Activated naive CD8-positive, alpha-beta T cell treated with anti-CD3 and anti-CD28 coated beads, Interleukin-2, amount 10 ng/mL, durations not matched to agents 7 days and 5 days (primary cell): ENCODE measurements at places on chromosomes 5 and 9.

- no peak for DNase-seq
Measured at GRCh38 chr5:144731786-144732185, 561.1 kb downstream of the KCTD16 start.

GRCh38 chr5:39426746-39427105 lies 1.9 kb upstream of the DAB2 start:
- no peak for DNase-seq

- DNase-seq = no peak
Measured at GRCh38 chr5:90446961-90447360, 27.6 kb downstream of the MBLAC2 start.

DNA sequence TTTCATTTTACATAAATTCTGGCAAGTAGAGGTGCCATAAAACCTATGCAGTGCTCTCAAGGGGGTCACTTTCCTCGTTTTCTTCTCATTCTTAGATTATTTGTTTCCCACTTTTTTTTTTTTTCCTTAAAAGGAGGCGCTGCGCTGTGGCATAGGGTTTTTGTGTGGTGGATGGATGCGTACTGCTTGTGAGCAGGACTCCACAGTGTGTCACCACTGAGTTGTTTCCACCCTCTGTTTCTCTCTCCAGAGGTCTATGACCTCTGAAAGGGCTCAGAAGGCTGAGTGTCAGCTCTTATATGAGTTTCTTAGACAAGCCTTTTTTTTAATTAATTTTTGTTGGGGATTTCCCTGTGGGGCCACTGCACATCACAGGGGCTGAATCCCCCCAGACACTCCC lies 13.6 kb upstream of the CLTB start:
- DNase-seq = no peak

DNA sequence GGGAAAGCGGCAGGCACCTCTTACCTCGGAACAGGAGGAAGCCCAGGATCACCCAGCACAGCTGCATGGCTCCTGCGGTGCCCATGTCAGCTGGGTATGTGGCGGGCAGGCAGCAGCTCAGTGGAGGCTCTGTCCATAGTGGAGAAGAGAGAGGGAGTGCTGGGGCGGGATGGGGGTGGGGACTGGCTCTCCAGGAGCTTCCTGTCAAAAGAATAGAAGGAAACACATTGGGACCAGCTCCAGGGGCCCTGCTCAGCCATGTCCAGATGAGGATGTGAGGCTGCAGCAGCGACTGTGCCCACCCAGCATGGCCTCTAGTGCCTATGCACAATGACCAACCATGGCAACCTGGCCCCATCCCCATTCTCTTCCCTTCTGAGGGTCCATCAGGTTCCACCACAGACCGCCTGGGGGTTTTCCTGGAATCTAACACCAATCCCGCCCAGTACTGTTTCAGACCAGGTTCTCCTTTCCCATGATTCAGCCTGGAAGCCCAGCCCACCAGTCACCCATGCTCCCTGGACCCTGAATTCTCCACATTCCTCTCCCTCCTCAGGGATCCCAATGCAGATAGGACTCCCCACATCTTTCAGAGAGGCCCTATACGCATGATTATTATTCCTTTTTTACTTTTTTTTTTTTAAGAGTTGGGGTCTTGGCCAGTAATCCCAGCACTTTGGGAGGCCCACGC lies at the start of gene ECSCR:
TSS of gene ECSCR (minus strand) at position 158 of the 691 bp plus-strand sequence. CDS start at position 85, 73 bp downstream.
- DNase-seq = no peak

- no peak for DNase-seq
Measured at GRCh38 chr9:133463864-133464615, 4.3 kb downstream of the CACFD1 start.

GRCh38 chr5:77282337-77283027 lies 72.0 kb downstream of the PDE8B start:
- DNase-seq = no peak

GRCh38 chr5:69167493-69167855 lies 524 bp downstream of the CCNB1 start:
- no peak for DNase-seq

DNA sequence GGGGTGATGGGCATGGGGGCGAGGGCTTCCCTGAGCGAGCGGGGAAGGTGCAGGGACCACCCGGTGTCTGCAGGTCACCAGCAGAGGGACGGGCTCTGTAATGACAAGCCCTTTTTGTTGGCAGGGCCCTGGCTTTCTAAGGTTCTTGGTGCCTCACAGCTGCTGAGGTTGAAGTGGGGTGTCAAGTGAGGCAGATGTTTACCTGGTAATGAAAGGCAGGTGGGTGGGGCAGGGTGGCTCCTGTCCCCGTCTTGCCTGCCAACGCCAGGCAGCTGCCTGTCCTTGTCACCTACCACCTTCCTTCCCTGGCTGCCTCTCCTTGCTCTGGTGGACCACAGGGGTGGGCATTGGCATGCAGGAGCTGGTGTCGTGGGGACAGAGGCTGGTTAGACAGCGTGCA lies 41.0 kb upstream of the SEMA4D start:
- DNase-seq = no peak

DNA sequence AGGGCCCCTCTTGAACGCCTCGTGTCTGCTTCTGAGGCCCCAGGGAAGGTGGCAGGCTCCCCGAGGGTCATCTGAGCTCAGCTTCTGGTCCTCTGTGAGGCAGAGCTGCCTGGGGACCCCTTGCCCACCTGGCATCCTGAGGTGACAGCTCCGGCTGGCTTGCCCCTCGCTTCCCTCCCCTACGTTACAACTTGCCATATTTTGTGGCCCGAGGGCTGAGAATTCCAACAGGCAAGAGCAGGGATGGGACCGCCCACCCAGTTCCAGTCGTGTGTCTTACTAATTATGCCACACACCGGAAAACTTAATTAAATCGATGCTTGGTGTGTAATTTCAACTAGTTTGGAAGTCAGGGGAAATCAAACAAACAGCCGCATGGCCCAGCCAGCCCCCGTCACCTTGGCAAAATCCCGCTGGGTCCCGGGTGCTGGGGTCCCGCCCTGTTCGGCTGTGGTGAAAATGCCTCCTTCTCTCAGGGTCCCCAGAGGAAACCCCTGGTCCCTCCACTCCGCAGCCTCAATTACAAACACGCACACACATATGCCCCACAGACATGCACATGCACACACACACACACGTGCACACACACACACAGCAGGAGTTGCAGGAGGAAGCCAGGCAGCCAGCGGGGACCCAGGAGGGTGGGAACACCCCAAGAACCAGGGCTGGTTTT lies 221.0 kb upstream of the IER5L start:
- DNase-seq = no peak

GRCh38 chr9:93020771-93021670 lies 37.5 kb upstream of the SUSD3 start:
- DNase-seq = peak; percentile 61

DNA sequence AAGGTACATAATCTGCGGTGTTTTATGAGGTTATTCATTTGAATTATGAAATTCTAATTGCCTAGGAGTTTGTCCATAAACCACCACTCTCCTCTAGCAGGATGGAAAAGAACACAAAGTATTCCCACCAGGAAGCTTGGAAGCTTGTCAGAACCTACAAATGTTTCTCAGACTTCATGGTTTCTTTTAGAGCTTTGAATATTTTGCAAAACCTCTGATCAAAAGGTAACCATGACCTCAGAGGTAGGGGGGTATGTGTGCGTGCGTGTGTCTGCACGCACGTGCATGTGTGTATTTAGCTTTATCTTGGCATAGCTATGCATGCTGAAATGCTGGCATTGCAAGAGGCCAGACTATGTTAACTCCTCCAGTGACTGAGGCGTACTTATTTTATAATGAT lies 847.0 kb downstream of the TLE1 start:
- DNase-seq = no peak

DNA sequence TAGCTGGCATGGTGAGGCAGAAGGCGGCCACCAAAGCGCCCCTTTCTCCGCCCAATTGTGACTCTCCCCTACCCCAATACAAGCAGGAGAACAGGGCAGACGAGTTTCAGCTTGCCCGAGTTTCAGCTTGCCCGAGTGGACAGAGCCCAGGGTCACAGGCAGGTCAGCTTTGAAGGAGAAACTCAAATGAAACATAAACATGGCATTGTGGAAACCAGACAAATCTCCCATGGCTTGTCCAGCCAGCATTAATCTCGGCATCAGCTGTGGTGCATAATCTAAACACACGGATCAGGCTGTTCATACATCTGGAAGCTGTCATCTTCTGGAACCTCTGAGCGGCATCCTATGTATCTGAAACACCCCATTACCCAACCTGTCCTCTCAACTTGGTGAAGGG lies 16.9 kb downstream of the PTCH1 start:
- DNase-seq = no peak

GRCh38 chr5:35963381-35963843 lies 25.0 kb upstream of the CAPSL start:
- no peak for DNase-seq

GRCh38 chr9:108620767-108621166 lies 235.0 kb downstream of the ACTL7B start:
- no peak for DNase-seq

GRCh38 chr9:134224127-134224526 lies 59.8 kb upstream of the RNU6ATAC start:
- no peak for DNase-seq

DNA sequence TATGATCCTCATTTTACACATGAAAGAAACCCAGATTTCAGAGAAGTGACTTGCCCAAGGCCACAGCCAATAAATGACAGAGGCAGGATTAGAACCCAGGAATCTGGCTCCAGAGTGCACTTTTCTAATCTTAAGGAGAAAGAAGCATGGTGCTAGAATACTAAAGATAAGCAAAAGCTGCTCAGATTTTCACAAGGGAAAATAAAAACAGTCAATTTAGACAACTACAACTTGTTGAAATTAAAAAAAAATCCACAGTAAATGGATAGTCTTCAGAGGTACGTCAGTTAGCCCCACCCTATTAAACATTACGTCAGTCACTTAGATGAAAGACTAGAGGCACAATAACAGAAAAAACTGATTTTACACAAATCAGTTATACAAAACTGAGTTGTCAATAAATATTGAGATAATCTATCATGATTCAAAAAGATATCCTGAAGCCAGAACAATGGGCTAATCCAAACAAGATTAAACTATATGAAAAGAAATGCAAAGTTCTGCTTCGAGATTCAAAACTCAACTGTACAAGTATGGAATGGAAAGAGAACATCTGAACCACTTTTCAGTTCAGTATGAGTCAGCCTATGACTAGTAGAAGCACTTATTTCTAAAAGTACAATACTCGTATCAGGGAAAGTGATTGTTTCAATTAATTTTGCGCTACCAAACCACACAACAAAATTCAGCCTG lies 9.3 kb downstream of the TMEM245 start:
- DNase-seq = no peak

DNA sequence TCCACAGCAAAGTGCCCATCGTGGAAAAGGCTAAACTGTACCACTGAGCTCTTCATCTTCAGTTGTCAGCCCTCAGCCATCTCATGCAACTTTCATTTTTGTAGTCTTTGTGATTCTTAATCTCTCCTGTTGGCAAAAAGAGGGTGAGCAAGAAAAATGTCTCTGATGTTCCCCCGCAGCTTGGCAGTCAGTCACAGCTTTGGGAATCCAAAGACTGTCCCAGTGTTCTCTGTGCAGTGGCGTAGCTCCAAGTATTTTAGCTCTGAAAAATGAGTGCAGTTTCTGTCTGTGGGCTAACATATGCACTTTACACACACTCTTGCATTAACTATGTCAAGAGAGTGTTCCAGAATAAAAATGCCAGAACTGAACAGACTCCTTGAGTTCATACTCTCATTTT lies 372.2 kb downstream of the TMEM232 start:
- DNase-seq = no peak

DNA sequence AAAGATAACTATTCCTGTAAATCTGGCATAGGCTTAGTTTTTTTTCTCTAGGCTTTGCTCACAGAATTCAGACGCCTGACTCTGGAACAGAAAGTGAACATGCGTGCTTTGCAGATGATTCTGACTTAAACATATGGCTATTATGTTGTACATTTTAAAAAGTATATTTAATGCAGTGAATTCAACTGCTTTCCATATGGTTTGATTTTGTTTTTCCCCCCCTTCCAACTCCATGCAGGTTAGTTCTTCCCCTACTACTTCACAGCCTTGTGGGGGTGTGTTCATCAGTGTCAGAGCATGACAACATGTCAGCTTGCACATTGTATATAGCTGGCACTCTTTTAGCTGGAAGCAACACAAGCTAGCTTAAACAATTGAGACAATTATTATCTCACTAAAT lies 226.8 kb downstream of the TMEM167A start:
- DNase-seq = no peak

GRCh38 chr5:945691-946551 lies 53.2 kb downstream of the TRIP13 start:
- no peak for DNase-seq

DNA sequence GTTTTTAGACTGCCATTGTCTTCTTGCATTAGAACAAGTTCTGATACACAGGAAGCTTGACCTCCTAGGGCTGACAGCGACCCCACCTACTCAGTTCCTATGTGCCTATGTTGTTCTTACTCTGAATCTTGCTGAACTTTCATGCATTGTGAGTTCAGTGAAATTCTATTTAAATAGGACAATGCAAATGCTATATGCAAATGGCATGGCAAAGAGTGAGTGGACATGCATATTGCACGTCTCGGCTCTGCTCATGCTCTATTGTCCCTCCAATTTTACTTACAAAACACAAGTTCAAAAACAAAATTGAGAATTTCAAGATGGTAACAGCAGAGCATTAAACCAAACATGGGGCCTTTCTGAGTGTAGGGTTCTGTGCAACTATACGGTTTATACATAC lies 5.3 kb upstream of the DCP2 start:
- DNase-seq = no peak

DNA sequence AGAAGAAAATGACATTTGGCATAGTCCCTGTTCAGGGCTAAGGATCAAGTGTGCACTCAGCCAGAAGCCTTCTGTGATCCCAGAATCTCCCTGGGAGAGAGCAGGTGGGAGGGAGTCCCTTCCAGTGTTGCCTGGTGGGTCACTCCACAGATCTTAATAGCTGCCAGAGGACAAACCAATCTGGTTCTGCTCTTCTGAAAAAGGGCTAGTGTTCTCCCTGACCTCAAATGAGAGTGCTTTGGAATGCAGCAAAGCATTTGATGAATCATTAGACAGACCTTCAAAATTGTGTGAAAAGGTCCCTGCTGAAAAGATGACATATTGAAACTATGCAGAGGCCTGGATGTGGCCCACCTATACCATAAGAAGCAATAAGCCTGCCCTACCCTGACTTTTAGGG lies 339.7 kb downstream of the TMEM232 start:
- DNase-seq = no peak

GRCh38 chr9:70421272-70422180 lies 7.1 kb upstream of the KLF9 start:
- no peak for DNase-seq

- no peak for DNase-seq
Measured at GRCh38 chr9:23779220-23779619, 46.8 kb downstream of the ELAVL2 start.
